COLO829 (cell line): ENCODE measurements at places on chromosomes 12 and 14.

DNA sequence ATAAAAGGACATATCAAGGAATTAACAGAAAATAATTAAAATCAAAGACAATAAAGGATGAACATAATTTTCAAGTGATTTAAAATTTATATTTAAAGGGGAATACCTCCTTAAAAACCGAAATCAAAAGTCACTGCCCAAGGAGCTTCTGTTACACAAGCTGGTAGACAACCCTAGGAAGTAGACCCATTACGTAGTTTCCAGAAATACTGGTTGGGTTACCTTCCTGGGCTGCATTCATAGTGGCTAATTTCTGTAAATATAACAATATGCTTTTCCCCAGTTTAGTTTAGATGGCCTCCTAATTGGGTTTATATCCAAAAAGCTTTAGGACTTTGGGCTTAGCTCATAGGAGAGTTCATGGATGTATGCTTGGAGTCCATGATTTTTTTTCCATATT, 2.1 kb upstream of the EDDM3A start:
- DNase-seq, result no peak

- DNase-seq, result no peak
Observed at GRCh38 chr12:3123729-3124128, 46.5 kb downstream of the TSPAN9 start.

DNA sequence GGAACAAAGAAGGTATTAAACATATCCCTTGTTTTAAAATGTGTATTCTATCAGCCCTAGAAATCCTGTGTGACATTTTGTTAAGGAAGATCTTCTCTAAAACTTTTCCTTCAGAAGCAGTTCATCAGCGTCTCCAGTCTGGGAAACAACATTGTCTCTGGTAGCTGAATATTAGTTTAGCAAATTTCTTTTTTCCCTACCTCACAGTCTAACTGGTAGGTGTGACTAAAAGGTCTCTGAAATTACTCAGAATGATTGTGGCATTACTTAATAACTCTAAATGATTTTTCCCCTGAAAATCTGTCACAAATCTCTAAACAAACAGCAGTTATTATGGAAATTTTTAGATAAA, 1044.8 kb downstream of the FLRT2 start:
- no peak for DNase-seq

DNA sequence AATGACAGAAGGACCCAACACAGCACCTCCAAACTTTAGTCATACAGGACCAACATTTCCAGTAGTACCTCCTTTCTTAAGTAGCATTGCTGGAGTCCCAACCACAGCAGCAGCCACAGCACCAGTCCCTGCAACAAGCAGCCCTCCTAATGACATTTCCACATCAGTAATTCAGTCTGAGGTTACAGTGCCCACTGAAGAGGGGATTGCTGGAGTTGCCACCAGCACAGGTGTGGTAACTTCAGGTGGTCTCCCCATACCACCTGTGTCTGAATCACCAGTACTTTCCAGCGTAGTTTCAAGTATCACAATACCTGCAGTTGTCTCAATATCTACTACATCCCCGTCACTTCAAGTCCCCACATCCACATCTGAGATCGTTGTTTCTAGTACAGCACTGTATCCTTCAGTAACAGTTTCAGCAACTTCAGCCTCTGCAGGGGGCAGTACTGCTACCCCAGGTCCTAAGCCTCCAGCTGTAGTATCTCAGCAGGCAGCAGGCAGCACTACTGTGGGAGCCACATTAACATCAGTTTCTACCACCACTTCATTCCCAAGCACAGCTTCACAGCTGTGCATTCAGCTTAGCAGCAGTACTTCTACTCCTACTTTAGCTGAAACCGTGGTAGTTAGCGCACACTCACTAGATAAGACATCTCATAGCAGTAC, 64.6 kb downstream of the RAD52 start:
- no peak for DNase-seq

- DNase-seq, result no peak
Observed at GRCh38 chr12:47077206-47078085, 2.0 kb upstream of the PCED1B start.

DNA sequence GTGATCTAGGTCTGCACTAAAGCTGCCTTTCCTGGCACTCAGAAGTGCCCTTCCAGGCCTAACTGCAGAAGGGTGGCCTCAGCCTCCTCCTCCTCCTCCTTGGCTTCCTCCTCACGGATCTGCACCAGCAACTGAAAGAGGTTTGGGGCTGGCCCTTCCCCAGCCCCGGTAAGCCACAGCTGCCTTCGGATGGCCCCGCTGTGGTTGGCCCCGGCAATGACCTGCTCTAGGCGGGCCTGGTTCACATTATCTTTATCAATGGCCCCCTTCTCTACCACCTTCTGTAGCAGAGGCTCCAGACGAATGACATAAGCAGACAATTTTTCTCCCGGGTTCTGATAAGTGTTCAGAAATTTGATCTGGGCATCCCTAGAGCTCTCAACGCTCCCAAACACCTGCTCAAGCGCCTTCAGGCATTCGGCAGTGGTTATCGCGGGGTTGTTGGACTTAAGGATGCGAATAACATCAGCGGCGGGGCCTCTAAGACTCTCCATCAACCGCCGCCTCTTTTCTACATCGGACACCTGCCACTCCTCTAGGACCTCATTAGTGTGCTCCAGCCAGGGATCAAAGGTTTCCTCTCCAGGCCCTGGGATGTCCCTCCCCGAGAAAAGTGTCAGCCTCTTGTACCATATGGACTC, 1.5 kb downstream of the PNMA1 start:
- no peak for DNase-seq
